HEK293T (cell line): ENCODE measurements at places on chromosomes 4 and X.

DNA sequence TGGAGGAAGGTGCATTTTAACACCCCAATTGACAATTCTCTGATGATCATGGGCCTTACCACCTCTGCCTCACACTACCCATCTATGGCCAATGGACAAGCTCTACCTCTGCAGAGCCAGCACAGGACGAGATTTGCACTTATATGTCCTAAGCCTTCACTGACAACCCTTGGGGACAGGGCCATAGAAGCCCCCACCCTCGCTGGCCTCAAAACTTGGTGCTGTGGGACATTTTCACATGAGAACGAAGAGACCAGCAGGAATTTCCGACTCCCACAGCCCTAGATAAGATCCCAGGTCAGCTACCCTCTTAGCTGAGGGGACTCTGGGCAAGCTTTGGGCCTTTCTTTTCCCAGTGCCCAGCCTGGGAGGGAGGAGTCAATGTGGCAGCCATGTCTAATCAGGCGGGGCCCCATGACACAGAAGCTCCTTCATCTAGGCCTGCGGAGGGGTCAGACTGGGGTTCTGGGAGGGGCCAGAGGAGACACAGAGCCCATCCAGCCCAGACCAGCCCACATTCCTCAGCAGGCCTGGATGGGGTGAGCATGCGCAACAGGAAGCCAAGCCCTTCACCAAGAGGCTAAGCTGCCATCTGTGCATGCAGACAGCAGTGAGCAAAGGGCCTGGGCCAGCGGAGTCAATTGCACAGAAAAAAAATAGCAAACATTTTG lies 12.1 kb downstream of the PJA1 start:
- no peak for DNase-seq

- peak; percentile 68 for DNase-seq
These were observed 52.9 kb upstream of the HPF1 start for GRCh38 chr4:169810325-169811323.

DNA sequence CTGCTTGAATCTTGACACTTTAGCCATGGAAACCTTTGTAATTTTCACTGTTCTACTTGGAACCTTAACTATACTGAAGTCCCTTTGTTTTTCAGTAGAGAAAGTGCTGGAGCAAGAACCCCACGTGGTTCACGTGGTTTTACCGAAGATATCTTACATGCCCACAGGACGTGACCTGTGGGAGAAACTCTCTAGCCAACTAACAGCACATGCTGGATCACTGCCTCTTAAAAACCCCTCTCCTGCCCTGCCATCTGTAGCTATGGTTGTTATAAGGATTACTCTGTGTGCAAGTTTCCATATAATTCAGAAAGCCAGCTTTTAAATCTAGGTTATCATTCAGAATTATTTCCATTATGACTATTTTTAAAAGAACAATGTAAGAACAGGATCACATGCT lies 30.2 kb downstream of the SPANXD start:
- no peak for DNase-seq

DNA sequence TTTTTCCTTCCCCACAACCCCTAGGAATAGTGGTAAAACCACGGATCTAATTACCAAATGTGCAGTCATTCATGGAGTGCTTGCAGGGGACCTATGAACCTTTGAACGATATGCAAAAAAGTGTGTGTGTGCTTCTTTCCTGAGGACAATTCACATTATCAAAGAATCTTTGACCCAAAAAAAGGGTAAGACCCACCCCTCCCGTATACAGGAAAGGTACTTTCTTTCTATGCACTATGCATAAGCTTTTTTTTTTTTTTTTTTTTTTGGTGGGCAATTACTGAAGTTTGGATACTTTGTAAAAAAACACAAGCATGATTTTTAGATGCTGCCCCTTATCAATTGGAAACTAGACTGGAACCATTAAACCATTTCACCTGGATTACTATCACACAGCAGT lies 31.4 kb downstream of the SPRY1 start:
- DNase-seq = no peak

- no peak for DNase-seq
These were observed 130.8 kb upstream of the NPY2R start for GRCh38 chr4:155077452-155078229.

DNA sequence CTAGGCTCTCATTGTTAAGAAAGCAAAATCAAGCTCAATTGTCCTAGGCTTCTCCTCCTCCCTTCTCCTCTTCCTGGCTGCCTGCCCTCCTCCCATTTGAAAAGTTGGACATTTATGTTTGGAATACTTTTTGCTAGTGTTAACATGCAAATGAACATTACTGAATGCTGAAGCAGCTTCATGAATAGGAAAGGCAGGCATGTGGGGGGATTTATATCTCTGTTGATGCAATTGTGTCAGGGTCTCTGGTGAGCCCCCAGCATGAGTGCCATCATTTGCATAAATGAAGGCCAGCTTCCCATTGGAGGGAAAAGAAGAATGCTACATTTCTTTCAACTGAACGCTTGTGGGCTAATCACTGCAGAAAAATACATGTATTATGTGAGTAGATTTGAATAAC lies 160.1 kb upstream of the NDST3 start:
- no peak for DNase-seq

GRCh38 chr4:5893591-5893990 lies 705 bp upstream of the CRMP1 start:
- no peak for DNase-seq

- DNase-seq = no peak
These were observed 112.9 kb downstream of the CPZ start for GRCh38 chr4:8705161-8706145.

DNA sequence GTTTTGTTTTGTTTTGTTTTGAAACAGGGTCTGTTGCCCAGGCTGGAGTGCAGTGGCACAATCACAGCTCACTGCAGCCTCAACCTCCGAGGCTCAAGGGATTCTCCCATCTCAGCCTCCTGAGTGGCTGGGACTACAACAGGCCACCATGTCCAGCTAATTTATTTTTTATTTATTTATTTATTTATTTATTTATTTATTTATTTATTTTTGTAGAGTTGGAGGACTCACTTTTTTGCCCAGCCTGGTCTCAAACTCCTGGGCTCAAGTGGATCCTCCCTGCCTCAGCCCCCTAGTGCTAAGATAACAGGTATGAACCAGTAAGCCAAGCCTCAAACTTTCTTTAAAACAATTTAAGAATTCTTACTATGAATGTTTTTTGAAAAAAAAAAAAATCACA lies 26.6 kb upstream of the PLS3 start:
- no peak for DNase-seq
